ENCODE measurements at places on chromosomes 3 and 15.

DNA sequence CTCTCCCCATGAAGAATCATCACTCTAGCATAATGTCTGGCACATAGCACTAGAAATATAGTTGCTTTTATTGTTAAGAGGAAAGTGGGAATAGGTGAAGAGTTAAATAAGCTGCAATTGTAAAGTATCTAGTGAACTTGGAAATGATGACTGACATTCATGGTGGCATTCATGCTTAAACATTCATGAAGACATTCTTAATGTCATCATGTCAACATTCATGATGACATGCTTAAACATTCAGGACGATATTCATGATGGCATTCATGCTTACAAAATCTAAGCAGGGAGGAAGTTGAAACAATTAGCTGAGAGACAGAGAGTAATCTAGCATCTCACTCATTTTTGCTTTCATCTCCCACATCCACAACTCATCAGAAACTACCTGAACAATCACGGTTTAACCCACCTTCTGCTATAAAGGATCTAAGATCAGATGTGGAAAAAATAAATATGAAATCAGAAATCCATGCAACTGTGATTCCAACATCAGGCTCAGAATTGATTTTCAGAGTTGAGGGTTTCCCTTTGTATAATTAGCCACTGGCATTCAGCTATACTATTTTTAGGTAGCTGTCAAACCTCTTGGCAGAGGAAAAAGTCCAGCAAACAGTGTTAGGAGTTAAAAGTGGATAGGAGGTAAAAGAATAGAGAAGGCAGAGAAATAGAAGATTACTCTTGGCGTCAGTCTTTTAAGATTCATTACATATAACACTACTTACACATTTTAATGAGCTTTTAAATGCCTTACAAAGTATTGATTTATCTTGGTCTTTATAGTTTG, 3.5 kb downstream of the DRD3 start:
- no peak for DNase-seq

DNA sequence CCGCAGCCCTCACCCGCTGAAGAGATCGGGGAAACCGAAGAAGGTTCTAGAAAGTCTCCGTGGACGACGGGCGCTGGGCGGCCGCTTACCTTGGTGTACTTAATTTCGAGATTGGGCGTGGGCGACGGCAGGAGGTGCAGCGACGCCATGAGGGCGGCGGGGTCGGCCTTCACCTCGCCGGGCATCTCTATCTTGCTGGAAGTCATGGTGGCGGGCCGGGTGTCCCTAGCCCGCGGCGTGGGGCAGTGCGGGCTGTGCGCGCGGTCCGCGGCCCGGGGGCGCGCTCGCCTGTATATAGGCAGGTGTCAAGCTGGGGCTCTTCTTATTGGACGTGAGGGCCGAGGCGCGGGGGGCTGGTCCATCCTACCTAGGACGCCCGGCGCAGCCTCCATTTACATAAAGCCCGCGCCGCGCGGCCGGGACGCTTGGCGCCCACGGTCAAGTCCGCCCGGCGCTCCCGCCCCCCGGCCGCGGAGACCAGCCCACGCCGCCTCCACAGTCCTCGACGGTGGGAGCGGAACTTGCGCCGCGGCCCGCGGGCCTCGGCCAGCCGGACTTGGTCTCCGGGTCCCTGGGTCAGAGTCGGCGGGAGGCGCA, at the start of gene ALDH1A2:
ALDH1A2 (minus strand) TSS at position 267 of the 597 bp plus-strand sequence; CDS start at position 206, 61 bp downstream.
- DNase-seq = no peak

- no peak for DNase-seq
These were observed 149.1 kb downstream of the SEMA6D start for GRCh38 chr15:47866446-47866845.

GRCh38 chr3:170563712-170564423, 22.0 kb downstream of the SLC7A14 start:
- no peak for DNase-seq

Measured in hematopoietic multipotent progenitor cell treated with erythropoietin and hydrocortisone succinate and interleukin-3 and kit ligand, for 6 days (in vitro differentiated cells).